ENCODE measurements at places on chromosomes 5 and 9. TPM values are rescaled to one million over a fixed set of nuclear protein-coding genes. Genes with fewer than 3 reads are reported as not detected.

Gene ANKRD18A
- total RNA-seq: 1.6 TPM

Gene CCL19
- total RNA-seq: not detected

Gene C8G
- 0.79 TPM for total RNA-seq

Gene C9orf50
- not detected for total RNA-seq

Gene GMCL2
- not detected for total RNA-seq

Gene FBP1
- not detected for total RNA-seq

Gene RANBP17
- total RNA-seq: 10.6 TPM

Gene GPR21
- 1.3 TPM for total RNA-seq

DNA sequence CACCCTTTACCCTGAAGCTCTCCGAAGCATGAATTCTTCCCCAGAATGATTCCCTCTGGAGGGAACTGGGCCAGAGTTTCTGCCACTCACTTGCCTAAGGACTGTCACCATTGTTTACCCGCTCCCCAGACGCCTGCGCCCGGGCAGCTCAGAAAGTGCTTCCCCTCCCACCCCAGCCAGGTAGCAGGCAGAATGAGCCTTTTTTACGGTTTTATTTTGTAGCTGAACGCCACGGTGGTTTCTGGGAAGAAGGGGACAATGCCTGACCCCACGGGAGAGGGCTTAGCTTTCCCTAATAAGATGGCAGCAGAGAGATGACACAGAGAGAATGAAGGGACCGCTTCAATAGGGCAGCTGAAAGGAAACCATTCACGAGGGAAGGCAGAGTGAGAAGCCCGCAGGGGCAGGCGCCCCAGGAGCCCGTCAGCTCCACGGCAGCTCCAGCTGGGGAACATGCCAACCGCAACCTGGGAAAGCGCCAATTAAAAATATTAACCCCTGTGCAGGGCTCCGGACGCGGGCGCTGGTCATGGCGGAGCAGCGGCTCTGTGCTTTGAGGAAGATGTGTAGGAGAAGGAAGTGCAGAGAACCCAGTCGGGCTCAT, 20.4 kb upstream of the NTNG2 start:
- DNase-seq: no peak

DNA sequence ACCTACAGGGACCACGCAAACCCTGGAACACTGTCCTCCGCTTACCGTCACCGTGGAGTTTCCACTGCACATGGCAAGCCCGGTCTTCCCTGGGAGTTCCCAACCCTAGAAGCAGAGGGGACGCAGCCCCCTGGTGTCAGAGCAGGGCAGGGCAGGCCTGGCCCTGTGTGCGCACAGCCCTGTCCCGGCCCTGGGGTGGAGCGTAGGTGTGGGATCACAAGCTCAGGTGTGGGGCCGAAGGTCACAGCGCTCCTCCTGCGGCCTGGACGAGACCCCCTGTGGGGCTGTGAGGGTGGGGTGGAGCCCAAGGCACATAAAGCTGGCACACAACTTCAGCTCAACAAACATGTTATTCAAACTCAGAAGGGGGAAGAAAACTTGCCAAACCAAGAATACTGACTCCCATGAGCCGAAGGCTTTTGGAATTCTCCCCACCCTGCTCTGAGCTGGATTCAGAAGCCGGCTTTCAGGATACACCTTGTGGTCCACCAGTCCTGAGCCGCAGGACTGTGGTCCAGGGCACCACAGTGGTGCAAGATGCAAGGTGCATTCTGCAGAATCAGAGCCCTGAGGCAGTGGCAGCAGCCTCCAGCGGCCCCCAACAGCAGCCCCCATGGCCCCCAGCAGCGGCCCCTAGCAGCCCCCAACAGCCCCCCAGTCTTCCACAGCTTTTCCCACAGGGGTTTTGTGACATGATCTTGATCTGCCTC, 11.8 kb upstream of the EXOC3 start:
- DNase-seq: no peak

GRCh38 chr9:72185561-72185960, 36.3 kb downstream of the GDA start:
- DNase-seq: peak; percentile 40

GRCh38 chr5:168101352-168101751, 190.1 kb upstream of the WWC1 start:
- no peak for DNase-seq

- no peak for DNase-seq
Observed at GRCh38 chr9:79955300-79955699, 383.5 kb downstream of the TLE4 start.

GRCh38 chr5:2103940-2104339, 221.2 kb upstream of the IRX4 start:
- DNase-seq: no peak

GRCh38 chr9:137128862-137129455, 10.0 kb upstream of the GRIN1 start:
- DNase-seq: no peak

DNA sequence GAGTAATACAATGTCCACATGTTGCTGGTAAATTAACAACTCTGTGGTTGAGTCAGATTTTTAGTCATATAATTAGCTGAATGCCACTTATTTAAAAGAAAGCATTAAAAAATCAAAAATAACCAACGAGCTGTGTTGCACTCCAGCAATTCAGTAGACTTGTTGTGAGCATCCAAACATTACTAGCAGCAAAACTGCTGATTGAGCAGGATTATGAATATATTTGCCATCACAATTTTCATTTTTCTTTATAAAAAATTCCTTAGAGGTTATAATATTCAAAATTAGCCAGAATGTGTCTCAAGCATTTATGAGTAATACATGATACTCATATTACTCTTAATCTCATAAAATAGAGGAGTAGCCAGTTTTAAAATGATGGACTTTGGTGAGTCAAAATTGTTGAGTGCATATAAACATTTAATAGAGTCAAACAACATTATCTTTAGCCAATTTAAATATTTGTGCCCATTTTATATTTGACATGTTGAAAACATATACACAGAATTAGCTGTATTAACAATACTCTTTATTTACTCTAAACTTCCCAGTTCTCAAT, 44.0 kb downstream of the ST8SIA4 start:
- DNase-seq: no peak

DNA sequence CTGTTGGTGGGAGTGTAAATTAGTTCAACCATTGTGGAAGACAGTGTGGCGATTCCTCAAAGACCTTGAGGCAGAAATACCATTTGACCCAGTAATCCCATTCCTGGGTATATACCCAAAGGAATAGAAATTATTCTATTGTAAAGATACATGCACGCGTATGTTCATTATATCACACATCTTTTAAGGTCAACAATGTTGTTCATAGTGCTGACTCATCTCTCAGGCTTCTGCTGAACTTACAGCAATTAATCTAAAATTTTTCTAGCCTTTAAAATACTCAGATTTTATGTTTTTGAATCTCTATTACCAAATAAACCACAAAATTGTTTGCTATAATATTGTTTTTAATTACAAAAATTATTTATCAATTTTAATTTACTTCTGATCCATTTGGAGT, 38.8 kb upstream of the ZNF618 start:
- no peak for DNase-seq

DNA sequence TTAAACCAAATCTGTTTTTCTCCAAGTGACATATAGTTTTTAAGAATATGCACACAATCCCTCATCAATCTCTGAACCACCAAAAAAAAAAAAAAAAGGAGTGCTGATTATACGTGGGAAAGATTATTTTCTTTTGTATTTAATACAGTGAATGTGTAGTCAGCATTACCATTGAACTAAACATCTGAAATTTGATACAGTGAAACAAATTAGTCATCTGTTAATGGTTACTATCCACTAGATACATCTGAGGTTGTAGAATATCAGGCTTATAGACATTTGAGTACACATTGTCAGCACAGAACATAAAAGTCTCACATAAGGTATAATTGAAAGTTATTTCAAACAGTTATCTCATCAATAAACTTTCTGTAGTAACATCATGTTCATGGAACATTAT, 87.0 kb downstream of the SLF1 start:
- peak; percentile 63 for DNase-seq

DNA sequence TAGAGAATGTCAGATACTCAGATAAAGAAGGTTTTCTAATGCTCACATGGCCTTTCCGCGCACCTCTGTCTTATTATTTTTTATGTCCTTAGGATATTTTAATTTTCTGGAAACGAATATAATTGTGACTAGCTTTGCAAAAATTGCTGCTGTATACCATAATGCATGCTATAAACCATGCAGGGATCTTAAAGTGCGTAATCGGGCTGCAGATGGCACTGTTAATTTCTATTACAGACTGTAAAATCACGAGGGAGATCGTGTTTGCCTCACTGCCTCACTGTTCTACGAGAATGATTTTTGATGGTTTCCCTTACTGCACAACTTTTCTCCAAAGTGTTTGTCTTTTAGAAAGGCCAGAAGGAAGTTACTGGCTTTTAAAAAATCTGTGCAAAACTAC, 356.1 kb downstream of the TUSC1 start:
- DNase-seq: no peak

DNA sequence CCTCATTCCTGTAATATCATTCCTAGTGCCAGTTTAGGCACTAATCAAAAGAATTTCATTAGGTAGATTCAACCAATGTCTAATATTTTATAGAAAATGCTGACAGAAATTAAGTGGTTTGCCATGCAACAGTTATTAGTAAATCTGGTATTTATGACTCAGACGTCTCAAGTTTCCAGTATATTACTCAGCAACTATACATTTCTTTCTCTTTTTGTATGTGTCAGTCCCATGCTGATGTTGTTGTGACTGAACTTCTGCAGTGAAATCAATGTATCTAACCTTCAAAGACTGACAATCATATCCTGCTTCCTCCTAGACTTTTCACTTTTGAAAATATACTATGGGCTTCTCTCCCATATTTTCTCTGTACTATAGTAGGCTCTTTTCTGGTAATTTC, 822.5 kb downstream of the NR2F1-AS1 start:
- peak; percentile 94 for DNase-seq

- no peak for DNase-seq
Observed at GRCh38 chr9:36961561-36962325, 72.3 kb downstream of the PAX5 start.

- no peak for DNase-seq
Observed at GRCh38 chr9:68860419-68860818, 153.5 kb downstream of the PRKACG start.

DNA sequence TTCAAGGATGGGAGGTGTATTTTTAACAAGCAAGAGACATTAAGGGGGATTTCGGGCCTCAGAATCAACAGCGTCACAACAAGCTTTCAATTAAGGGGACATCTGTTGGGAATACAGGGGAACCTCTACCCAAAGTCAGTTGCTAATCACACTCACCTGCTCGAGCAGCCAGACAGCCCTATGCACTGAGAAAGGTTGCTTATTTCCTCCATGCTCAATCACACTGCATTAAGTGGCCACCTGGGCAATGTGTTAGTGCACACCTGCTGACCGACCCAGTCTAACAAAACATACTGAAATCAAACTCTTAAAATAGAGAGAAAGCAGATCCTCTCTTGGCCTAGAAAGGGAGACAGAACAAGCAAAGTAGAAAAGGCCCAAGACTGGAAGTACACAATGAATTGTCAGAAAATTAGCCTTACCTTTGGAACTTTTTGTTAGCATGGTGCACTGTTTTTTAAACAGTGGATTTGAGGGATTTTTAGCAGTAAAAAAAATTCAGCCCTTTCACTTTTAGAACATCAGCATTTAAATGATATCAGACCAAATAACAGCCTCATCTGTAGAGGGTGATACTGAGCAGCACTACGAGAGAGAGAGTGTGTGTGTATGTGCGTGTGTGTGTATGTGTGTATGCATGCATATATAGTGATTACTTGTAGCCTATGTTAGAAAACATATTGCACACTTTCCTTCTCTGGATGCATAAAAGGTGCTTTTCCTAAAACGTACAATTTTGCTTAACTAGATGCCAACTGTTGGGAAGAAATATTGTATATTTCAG, 1118.6 kb upstream of the DMAC1 start:
- no peak for DNase-seq

DNA sequence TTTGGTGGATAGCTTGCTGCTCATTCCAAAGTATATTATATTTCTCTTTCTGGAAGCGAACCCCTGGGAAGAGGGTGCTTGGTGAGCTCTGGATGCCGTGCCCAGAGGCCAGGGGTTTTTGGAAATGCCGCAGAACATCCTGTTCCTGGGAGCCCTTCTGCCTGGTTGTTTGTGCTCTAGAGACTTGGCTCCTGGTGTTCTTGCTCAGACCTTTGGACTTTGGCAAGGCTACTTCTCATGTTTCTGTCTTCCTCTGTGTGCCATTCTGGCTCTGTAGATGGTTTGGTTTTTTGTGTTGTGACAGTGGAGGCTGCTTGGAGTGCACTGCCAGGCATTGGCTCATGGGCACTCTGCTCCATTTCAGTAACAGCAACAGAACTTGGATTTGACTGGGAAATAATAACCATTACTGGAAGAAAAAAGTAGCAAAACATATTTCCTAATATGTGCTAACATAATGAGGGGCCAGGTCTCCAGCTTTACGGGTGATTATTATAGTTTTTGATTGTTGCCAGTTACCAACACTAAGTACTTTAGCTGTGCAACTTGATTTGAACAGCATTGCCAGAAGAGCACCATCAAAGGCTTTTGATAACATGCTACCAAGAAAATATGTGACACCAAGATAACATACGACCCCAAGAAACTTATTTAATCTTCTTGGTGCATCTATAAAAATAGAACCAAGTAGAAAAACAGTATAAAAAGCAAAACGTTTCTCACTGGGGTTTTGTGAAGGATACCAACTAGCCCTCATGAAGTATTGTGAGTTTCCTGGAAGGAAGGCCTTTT, 94.2 kb downstream of the PCSK1 start:
- no peak for DNase-seq

DNA sequence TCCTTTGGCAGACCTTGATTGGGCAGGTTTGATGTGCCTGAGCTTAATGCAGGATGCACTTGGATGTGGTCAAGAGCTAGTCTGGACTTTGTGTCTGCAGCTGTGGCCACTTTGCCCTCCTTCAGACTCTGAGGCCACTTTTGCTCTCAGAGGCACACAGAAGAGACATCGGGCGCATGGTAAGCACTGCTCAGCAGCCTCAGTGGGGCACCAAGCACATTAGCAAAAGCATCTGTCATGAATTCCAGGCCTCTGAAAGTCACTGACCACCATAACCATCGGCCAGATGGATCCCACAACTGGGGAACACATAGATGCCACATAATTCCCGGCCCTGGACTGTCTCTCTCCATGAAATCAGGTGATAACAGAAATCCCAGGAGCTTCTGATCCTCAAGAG, 34.3 kb upstream of the ZNF782 start:
- no peak for DNase-seq

DNA sequence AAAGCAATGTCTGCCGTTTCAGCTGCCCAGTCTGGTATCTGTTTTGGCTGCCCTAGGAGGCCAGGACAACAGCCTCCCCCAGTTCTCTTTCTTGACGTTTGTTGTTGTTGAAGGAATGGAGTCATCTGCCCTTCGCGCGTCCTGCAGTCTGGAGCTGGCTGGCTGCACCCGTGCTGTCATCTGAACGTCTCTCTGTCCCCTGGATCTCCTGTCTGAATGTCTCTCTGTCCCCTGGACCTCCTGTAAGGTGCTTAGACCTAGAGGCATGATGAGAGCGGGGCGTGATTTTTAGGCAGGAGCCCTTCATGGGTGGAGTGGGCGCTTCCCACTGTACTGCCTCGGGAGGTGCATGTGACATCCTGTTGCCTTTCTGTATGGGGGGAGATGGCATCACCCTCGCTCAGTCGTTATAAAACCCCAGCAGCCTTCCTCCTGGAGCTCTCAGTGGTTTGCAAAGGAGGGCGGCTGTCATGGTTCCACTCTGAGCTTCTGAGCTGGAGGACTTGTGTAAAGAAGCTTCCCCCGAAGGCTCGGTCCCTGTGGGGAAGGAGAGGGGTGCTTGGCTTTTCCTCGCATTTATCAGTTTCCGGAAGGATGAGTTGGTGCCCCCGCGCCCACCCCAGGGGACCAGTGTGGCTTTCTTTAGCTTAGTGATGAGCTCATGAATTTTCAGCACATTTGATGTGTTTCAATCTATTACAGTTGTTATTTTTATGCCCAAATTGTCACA, 49.8 kb upstream of the OLFM1 start:
- no peak for DNase-seq
